ENCODE measurements at places on chromosomes 6 and 20.

GRCh38 chr6:146884728-146885127 is 286.0 kb downstream of the ADGB start:
- no peak for DNase-seq

GRCh38 chr6:45437439-45437815 is 59.7 kb upstream of the SUPT3H start:
- DNase-seq = no peak

DNA sequence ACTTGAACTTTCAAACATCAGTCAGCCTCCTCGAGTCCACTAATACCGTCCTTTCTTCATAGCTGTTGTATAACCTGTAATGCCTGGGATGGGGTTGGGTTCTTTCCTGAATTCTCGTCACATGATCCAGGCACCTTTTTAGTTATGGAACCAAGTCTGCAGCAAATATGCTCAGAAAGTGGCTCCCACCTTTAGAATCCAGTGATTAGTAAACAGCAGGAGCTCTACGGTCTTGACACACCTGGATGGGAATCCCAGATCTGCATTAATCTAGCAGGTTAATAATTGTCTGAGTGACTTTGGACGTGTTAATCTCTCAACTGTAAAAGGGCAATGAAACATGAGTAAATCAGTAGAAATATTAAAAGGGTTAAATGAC is 729 bp upstream of the ZHX3 start:
- no peak for DNase-seq

DNA sequence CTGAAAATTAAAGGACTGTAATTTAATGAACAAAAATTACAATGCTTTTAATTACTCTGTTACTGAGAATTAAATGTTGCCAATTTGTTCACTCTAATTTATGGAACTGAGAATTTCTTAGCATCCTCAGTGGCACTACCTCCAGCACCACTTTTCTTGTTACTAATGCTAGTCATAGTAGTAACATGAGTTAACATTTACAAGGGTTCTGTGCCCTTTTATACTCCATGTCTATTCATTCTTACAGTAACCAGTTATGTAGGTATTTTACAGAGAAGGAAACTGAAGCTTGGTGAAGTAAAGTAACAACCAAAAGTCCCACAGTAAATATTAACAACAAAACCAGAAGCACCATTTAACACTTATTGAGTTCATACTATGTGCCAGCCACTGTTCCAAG is 34.3 kb downstream of the RARS2 start:
- no peak for DNase-seq

DNA sequence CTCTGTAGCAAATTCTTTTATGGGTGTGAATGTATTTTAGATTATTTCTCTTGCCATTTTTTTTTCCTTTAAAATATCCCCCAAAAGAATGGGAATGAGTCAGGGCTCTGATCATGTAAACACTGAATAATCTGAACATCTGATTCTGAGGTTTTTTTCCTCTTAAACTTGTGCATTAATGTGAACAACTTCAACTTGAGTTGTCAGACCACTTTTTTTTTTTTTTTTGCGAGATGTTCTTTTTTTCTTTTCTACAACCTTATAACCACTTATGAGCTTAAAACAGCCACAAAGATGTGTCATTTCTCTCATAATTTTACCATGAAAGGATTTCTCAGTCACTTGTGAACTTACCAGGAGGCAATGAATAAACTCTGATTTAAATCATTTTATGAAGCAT is 85.3 kb downstream of the TBC1D7 start:
- no peak for DNase-seq

- no peak for DNase-seq
Measured at GRCh38 chr20:19691125-19691524, 66.9 kb upstream of the RIN2 start.
